ENCODE measurements at places on chromosomes 12 and 14. TPM values are rescaled to one million over a fixed set of nuclear protein-coding genes. Genes with fewer than 3 reads are reported as not detected.

DNA sequence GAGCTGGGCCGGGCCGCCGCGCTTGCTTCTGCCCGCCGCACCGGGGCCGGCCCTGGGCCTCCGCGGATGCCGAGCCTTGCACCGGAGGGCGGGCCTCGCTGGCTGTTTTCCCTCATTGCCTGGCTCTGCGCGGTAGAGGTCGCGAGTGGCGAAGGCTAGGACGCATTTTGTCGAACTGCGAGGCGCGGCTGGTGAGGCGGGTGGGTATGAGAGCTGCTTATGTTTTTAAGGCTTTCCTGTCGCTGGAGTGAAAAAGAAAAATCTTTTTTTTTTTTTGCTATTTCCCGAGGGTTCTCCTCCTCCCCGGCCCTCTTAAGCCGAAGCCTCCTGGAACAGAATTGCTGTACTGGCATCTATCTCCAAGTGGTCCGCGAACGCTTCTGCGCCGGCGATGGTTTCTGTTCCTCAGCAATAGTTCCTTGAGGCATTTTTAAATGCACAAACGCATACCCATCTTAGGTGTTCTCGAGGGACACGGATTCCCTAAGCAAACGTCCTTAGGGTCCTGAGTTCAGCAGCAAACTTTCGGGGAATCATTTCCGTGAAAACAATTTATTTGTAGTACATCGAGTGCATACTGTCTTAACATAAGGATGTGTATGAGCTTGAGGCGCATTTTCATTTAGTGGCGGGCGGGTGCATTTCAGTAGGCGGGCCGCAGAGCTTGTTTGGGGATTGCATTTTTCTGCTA is 631 bp downstream of the RESF1 start:
- DNase-seq, result peak; percentile 78

DNA sequence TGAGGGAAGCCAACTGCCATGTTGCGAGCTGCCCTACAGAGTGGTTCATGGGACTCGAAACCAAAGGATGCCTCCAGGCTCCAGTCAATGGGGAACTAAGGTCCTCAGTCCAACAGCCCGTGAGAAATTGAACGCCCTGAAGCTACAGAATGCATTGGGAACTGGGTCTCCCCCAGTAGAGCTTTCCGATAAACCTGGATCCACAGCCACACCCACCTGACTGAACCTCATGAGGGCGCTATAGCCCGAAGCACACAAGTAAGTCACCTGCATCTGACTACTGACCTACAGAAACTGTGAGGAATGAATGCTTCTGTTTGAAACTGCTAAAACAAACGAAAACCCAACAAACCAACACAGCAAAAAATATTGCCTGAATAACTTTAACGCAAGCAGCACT is 1297.7 kb downstream of the AACS start:
- DNase-seq, result no peak

DNA sequence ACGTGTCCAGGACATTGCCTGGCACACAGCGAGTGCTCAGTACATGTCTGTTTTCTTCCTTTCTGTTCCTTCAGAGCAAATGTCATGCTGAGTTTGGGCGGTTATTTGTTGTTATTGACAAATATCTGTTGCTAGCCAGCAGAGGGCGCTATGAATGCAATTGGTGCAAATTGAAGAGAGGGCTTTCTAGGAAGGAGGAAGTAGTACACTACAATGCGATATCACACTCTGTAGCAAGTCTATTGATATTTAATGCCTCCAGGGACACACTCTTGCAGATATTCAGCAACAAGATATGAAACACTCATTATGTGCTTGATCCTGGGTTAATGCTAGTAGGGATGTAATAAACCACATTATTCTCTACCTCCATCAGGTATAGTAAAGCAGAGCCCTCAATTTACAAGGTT is 267.3 kb upstream of the SRRM4 start:
- no peak for DNase-seq

- no peak for DNase-seq
These were observed 188.7 kb upstream of the TMEM260 start for GRCh38 chr14:56390859-56391258.

- no peak for DNase-seq
These were observed 18.7 kb downstream of the DTX1 start for GRCh38 chr12:113075137-113075683.

GRCh38 chr14:57378661-57379060 is 11.7 kb upstream of the NAA30 start:
- DNase-seq, result no peak

DNA sequence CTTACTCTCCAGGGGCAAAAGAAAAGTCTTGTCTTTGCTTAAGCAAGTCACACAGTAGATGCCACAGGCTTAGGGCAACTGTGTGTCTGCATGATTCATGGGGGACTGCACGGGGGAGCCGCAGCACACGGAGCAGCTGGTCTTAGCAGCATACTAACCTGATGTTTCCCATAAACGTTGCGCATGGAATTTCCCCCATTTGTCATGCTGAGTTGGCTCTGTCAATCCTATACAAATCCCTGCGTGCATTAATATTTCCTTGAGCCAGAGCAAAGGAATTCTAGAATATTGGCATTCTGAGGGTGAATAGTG is 71.2 kb downstream of the SAMD4A start:
- no peak for DNase-seq

GRCh38 chr12:51242120-51242519 is 3.5 kb downstream of the DAZAP2 start:
- no peak for DNase-seq

- DNase-seq, result no peak
These were observed 47.9 kb upstream of the PLEKHG7 start for GRCh38 chr12:92654929-92655328.

DNA sequence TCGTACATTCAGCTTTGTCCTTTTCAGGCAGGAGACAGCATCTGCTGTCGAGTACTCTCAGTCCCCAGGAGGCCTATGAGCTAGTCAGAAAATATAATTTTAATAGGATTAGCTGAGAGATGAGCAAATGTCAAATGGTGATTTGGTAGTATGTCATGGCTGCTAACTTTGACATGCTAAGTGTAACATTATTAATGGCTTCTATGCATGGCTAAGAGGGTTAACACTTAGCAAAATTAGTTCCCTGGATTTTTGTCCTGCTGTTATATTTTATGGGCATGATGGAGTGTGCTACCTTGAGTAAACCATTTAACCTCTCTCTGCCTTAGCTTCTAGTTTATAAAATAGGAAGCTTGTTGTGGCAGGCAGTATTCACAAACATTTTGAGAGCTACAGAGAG is 2.9 kb upstream of the PCNX1 start:
- DNase-seq, result no peak

The ITFG2 gene
- total RNA-seq, result 116 TPM

The SLC41A2 gene
- total RNA-seq, result 3.7 TPM

The CNTN1 gene
- total RNA-seq, result not detected

The SPSB2 gene
- total RNA-seq, result 21.9 TPM

The NFE2 gene
- total RNA-seq, result not detected
